ENCODE measurements at places on chromosomes 6 and 20. TPM values are rescaled to one million over a fixed set of nuclear protein-coding genes. Genes with fewer than 3 reads are reported as not detected.

The C4A gene
- total RNA-seq, result 5.7 TPM

The COL10A1 gene
- total RNA-seq, result not detected

GRCh38 chr6:148493424-148493823 lies 150.8 kb downstream of the SASH1 start:
- DNase-seq, result no peak

The RBM12 gene
- total RNA-seq, result 115 TPM

The PROKR2 gene
- total RNA-seq, result not detected

GRCh38 chr6:67252663-67253062 lies 1382.4 kb upstream of the ADGRB3 start:
- no peak for DNase-seq

The CST4 gene
- not detected for total RNA-seq

DNA sequence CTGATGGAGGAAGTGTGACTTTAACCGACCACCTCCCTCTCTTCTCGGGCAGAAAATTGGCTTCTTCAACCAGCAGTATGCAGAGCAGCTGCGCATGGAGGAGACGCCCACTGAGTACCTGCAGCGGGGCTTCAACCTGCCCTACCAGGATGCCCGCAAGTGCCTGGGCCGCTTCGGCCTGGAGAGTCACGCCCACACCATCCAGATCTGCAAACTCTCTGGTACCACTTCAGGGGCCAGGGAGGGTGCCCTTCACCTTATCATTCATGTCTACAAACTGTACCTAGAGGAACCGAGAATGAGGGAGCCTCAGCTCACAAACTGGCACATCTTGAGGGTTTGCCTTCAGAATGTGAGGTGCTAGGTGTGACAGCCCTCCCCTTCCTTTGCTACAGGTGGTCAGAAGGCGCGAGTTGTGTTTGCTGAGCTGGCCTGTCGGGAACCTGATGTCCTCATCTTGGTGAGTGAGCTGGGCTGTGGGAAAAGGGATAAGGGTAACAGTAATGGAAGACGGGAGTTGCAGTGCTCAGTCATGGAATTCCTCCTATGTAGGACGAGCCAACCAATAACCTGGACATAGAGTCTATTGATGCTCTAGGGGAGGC lies 18.6 kb downstream of the ABCF1 start:
- no peak for DNase-seq

The SRSF6 gene
- 106 TPM for total RNA-seq

- DNase-seq, result no peak
These were observed 1.0 kb upstream of the THBS2 start for GRCh38 chr6:169254456-169255316.

DNA sequence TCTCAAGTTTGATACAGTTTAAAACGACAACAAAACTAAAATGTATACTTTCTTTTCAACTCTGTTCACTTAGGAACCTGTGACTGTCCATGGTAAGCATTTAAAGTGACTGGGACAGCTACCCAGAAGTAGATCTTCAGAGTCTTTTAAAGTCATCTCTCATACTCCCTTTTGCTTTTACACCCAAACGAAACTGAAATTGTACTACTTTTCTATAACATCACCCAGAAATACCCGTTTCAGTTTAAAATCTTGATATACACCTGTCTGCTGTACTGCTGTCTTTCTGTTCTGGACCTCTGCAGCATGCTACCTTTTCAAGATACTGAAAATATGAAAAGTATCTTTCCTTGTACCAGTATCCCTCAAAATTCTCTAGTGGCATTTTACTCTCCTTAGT lies 170.4 kb upstream of the THEMIS start:
- DNase-seq, result no peak

The FAM135A gene
- 10.0 TPM for total RNA-seq

- no peak for DNase-seq
These were observed 83.3 kb downstream of the RCAN2 start for GRCh38 chr6:46407776-46408530.

GRCh38 chr20:32636283-32636682 lies 37.5 kb downstream of the C20orf203 start:
- no peak for DNase-seq

The RIN2 gene
- total RNA-seq, result not detected

DNA sequence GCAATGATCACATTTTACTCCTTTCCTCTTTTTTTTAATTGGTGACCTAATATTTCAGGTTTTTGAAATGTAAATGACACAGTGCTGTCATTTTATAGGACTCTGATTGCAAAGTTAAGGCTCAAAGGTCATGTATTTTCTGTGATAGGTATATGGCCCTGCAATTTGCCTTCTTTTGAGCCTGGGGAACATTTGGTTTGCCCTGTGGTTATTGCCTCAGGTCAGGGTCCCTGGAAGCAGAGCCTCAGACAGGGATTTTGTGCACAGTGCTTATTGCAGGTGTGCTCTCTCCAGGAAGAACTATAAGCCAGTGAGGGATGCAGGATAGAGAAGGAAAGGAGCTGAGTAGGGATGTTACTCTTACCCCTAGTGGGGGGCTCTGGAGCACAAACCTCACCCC lies 229.3 kb upstream of the ECI2 start:
- no peak for DNase-seq

The TGM2 gene
- 0.33 TPM for total RNA-seq

DNA sequence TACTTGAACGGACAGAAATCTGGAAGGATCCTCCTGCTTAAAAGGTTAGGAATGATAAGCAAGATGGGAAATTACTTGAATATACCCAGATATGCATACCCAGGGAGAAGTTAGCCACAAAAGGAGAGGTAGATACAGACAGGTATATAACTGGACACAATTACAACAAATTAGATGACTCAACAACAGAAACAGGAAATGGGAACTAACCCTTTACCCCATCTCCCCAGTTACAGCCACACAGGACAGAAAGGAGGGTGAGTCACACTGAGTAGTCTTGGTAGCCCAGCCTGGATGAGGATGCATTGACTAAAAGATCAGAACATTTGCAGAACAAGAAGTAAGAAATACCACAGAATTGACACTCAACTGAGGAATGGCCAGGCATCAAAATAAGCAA lies 61.2 kb downstream of the C6orf52 start:
- DNase-seq, result no peak

The KHDC1 gene
- 8.5 TPM for total RNA-seq

DNA sequence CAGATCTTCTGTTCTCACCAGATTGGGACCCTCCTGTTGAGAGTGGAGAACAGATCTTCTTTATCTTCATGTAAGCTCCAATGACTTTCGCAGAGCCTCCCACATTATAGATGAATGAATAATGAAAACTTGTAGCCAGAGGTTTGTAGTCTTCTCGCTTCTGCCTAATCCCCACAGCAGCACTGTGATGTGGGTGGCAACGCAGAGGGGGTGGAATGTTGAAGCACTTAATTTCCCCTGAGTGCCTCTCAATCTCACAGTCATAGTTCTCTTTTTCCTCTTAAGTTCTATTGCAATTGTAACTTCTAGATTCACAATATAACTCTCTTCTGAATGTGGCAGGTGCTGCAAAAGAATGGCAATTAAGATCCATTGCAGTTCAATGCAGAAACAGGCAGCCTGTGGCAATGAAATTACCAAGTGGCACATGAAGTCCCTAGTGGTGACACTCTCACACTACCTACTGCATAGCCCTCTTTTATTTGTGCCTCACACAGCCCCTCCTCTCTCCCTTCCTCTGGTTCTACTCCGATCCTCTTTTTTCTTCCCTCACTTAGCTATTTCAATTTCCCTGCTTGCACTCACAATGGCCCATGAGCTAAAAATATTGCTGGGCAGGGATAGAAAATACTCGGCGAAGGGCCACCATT lies 281.9 kb downstream of the UBE3D start:
- DNase-seq, result no peak

DNA sequence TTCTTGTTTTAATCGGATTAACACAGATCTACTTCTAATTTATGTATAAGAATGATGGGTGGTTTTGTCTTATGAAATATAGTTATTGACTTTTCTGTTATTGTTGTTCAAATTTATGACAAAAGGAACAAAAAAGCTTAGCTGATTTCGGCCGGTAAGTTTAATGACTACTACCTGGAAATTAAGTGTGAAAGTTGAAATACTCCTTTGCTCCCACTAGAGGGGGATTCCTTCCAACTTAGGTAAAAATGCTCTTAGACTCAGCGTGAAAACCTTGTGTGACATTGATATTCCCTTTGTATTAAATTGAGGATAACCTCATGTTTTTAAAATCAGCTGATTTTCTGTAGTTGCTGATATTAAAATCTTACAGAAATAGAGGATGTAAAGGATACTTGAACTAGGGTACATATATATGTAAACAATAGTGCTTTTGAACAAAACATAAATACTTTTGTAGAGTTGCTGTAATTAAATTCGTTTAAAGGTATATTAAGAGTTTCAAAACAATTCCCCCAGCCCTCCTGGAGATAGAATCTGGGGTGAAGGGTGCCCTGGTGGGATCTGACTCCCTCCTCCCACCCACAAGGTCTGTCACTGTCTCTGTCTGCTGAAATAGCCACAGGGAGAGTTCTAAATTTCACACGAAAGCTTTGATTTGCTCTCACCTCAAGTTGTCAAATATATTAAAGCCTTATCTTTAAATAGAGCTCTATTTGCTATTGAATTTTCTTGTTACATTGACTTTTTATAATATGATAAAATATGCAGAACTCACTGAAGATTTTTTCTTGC lies 257.5 kb downstream of the ARID1B start:
- no peak for DNase-seq

- peak; percentile 59 for DNase-seq
These were observed 1.1 kb downstream of the JAG1 start for GRCh38 chr20:10672624-10673127.

The YIPF3 gene
- total RNA-seq, result 77.4 TPM

DNA sequence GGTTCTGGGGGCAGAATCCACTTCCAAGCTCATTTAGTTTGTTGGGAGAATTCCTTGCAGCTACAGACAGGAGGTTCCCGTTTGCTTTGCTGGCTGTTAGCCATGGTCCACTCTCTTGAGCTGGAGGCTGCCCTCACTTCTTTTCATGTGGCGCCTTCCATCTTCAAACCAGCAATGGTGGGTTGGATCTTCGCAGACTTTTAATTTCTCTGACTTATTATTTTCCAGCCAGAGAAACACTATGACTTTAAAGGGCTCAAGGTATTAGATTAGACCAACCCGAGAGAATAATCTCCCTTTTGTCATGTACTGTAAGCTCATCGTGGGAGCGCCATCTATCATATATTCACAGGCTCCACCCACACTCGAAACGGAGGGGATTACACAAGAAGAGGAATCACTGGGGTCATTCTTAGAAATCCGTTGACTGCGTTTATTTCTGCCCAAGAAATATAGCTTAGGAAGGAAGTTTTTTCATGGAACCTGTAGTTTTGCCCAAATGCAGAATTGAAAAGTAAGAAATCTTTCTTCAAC lies 38.9 kb downstream of the SAMD5 start:
- no peak for DNase-seq

DNA sequence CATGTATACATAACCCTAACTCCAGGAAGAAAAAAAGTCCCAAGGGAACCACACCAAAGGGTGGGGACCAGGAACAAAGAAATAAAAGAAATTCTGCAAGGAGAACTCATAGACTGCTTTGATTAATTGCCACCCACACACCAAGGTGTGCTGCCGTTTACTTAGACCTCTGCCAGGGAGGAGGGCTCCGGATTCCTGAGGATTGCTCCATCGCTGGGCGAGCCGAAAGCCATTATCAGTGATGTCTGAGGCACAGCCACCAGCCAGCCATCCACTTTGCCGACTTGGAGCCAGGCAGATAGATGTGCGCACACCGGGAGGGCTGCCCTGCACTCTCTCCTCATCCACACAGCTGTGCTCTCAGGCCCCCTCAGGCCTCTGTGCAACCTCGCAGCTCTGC lies 272.7 kb upstream of the FOXQ1 start:
- DNase-seq, result no peak

DNA sequence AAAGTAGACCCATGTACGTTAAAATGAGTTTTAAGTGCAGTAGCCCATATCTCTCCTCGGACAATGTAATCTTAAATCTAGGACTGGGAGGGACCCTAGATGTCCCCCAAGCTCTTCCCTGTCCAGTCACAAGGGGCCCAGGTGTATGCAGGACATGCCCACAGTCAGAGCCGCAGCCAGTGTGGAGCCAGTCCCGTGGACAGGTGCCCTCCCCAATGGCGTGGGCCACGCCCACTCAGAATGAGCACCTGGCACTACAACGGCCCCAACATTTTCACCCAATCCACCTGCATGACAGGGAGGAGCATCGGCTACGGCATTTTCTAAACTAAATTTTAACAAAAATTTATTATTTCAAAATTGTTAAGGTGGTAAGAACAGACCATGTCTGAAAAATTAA lies 53.2 kb downstream of the WDR27 start:
- no peak for DNase-seq

The LY86 gene
- 2.2 TPM for total RNA-seq

DNA sequence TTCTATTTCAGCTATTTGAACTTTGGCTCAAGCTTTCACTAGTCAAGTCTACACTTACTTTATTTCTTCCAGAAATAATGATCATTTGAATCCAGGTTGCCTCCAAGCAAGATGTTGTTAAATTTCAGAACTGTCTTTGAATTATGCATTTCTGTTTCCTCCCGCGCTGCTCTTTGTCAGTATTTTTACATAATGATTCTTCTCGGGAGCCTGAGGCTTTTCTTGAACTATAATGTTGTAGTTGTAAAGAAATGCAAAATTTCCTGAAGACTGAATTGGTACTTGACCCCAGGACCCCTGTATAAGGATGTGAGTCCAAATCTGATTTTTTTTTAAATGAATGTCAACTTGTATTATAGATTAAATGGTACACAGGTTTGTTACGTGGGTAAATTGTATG lies 80.4 kb downstream of the ARMC2 start:
- DNase-seq, result no peak

GRCh38 chr20:57464642-57465211 lies 60.2 kb downstream of the CTCFL start:
- DNase-seq, result no peak

GRCh38 chr6:69673298-69673697 lies 123.5 kb downstream of the LMBRD1 start:
- no peak for DNase-seq

- DNase-seq, result no peak
These were observed 50.5 kb downstream of the MCUR1 start for GRCh38 chr6:13763740-13764381.

GRCh38 chr6:87419266-87419665 lies 11.5 kb downstream of the CFAP206 start:
- DNase-seq, result no peak

The FAM162B gene
- total RNA-seq, result not detected

The PRIM2 gene
- 34.0 TPM for total RNA-seq

The MLN gene
- total RNA-seq, result not detected

DNA sequence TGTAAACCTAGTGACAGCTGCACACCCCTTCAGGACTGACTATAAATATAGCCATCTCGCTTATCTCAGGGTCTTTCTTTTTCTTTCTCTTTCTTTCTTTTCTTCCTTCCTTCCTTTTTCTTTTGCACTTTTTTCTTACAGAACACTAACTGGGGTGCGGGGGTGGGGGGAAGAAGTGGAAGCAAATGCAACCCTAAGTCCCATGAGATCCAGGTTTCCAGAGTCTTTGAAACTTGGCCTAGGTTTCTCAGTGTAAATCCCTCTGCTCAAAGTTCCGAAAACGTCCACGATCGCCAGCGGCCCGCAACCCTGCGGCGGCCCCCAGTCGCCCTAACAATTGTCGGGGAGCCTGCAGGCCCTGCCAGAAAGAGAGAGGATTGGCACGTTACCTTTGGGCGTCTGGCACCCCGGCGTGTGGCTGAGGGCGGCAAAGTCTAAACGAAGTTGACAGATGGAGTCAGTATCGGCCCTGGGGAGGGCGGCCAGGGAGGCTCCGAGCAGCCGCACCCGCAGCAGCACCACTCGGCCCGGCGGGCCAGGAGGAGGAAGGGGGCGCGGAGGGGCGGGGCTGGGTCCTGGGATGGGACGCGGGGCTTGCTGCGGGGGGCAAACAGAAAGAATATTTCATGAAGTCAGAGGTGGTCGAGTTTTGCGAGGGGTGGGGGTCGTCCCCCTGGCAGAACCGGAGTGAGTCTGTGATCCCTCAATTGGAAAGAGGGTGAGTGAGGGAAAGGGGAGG lies 577 bp upstream of the FOXF2 start:
- no peak for DNase-seq
